ENCODE measurements at places on chromosomes 4 and X.

- no peak for DNase-seq
These were observed 69.4 kb upstream of the CLCN4 start for GRCh38 chrX:10087391-10087790.

GRCh38 chr4:127832585-127832984 lies 48.1 kb upstream of the PLK4 start:
- DNase-seq = no peak

DNA sequence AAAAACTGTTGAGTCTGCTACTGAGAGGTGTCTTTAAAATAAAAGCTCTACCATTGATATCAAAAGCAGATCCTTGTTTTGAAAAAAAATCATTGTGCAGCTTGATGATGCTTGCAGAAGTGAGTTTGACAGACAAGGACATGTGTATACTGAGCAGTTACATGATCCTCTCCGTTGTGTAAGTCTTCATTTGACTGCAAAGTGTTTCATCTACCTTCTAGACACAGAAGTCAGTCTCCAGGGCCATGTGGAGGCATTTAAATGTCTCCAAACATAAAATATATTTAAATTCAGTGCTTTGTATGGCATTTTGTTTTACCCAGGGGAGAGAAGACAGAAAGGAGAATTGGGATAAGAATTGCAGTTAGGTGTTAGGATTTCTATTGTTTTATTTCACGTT lies 107.8 kb upstream of the MYOZ2 start:
- DNase-seq = no peak

- DNase-seq = peak; percentile 6
These were observed 25.1 kb downstream of the ARL13A start for GRCh38 chrX:100994352-100995281.

- DNase-seq = peak; percentile 77
These were observed at the start of gene FLNA for GRCh38 chrX:154374313-154375155. TSS of gene FLNA (minus strand) at chrX:154374634. CDS start at chrX:154371245, 3,389 bp downstream.

DNA sequence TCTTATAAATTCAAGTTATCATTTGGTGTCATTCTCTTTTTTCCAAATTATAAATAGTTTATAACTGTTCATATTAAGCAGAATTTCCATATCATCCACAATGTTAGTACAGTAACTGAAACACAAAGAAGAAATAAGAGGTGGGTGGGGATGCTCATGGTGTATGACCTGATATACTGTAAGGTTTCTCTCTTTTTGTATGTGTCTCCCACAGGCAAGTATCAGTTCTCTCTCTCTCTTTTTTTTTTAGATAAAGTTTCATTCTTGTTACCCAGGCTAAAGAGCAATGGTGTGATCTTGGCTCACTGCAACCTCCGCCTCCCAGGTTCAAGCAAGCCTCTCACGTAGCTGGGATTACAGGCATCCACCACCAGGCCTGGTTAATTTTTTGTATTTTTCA lies 43.7 kb upstream of the UGT2A3 start:
- no peak for DNase-seq

DNA sequence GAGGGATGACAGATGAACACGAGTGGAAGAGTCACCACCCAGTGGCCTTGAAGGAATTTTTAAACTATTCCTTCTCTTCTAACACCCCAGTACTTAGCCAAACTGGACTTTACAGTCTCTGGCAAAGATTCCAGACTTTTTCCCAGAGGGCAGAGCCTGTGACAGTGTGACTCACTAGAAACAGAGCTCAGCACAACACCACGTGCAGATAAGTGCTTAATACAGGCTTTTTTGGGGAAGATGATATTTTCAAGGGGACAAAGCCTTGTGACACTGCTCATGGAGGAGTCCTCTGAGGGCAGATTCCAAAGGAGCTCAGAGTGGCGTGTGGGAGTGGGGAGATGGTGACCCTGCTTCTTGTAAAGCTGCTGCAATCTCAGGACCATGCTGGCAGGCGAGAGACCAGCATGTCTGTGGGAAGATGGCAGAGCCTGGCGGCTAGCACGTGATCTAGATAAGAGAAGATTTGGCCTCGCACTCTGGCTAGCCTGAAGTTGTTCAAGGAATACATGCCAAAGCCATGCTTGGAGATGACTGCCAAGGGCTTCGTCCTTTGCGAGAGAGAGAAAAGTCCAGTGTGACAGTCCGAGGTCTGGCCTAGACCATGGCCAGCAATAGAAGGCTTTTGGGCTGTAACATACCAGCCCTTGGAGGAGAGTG lies 2.4 kb downstream of the RAB33A start:
- DNase-seq = peak; percentile 78
